A673 (cell line): ENCODE measurements at places on chromosomes 13 and 19. TPM values are rescaled to one million over a fixed set of nuclear protein-coding genes. Genes with fewer than 3 reads are reported as not detected.

The CEACAM19 gene
- 2.5 and 2.9 TPM in 2 replicates for total RNA-seq

The SPC24 gene
- total RNA-seq: 97.6 and 107 TPM in 2 replicates

The ALOX5AP gene
- total RNA-seq: not detected in 2 replicates

The CYP2A7 gene
- not detected in 2 replicates for total RNA-seq

- no peaks in the 10 kb centered on the region for H3K27me3 ChIP-seq
- H3K4me3 ChIP-seq: no peak within 1 kb of the TSS
- H3K36me3 ChIP-seq: no peaks in the 10 kb centered on the region
- no peaks in the 10 kb centered on the region for H3K4me1 ChIP-seq
- H3K27ac ChIP-seq: no peak within 1 kb of the TSS
Measured at GRCh38 chr19:18397242-18398202, at the start of gene LRRC25. LRRC25 (minus strand) TSS chr19:18397622; CDS start chr19:18396963, 659 bp downstream.

GRCh38 chr13:95209109-95209508 lies 92.1 kb downstream of the ABCC4 start:
- H3K27me3 ChIP-seq: no peaks in the 10 kb centered on the region
- no peak for DNase-seq
- no peaks in the 10 kb centered on the region for H3K4me1 ChIP-seq
- H3K36me3 ChIP-seq: peaks cover 4% of the 10 kb centered on the region
- no peak overlapping the region for H3K4me3 ChIP-seq

GRCh38 chr13:74979703-74980102 lies 502.3 kb downstream of the TBC1D4 start:
- peak; percentile 1 for DNase-seq
- no peaks in the 10 kb centered on the region for H3K36me3 ChIP-seq
- H3K27me3 ChIP-seq: no peaks in the 10 kb centered on the region
- H3K27ac ChIP-seq: no peak overlapping the region

- no peak overlapping the region for H3K4me3 ChIP-seq
- H3K27me3 ChIP-seq: no peaks in the 10 kb centered on the region
- H3K27ac ChIP-seq: no peak overlapping the region
- DNase-seq: no peak
- H3K36me3 ChIP-seq: no peaks in the 10 kb centered on the region
Measured at GRCh38 chr19:37986048-37986750, 79.2 kb downstream of the SIPA1L3 start.

The KLK14 gene
- 1.0 and 1.2 TPM in 2 replicates for total RNA-seq

The ZNF528 gene
- 2.4 and 4.3 TPM in 2 replicates for total RNA-seq

GRCh38 chr19:4952945-4953344 lies 16.0 kb upstream of the KDM4B start:
- peaks cover 85% of the 10 kb centered on the region for H3K36me3 ChIP-seq
- no peak for DNase-seq
- H3K27ac ChIP-seq: no peak overlapping the region
- no peaks in the 10 kb centered on the region for H3K27me3 ChIP-seq
- H3K4me1 ChIP-seq: no peaks in the 10 kb centered on the region
- H3K4me3 ChIP-seq: no peak overlapping the region

- no peaks in the 10 kb centered on the region for H3K27me3 ChIP-seq
- H3K4me3 ChIP-seq: no peak overlapping the region
- H3K4me1 ChIP-seq: no peaks in the 10 kb centered on the region
- H3K27ac ChIP-seq: no peak overlapping the region
- no peaks in the 10 kb centered on the region for H3K36me3 ChIP-seq
Measured at GRCh38 chr19:35049456-35049855, 7.9 kb downstream of the HPN start.

DNA sequence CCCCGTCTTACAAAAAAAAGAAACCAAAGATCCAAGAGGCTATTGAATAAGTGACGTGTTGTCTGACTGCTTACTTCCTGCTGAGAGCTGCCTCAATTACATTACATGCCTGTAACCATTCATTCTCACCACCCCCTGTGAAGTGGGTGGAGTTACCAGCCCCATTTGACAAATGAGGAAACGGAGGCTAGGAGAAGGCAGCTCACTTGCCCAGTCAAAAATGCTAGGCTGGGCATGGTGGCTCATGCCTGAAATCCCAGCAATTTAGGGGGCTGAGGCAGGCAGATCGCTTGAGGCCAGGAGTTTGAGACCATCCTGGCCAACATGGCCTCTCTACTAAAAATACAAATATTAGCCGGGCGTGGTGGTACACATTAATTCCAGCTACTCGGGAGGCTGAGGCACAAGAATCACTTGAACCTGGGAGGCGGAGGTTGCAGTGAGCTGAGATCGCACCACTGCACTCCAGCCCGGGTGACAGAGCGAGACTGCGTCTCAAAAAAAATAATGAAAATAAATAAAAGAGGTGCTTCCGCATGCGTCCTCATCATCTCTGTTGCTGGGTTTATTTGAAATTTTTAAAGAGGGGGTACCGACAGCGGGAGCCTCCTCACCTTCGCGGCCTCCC lies 499 bp downstream of the LSM7 start:
- H3K4me1 ChIP-seq: peaks cover 29% of the 10 kb centered on the region
- peaks cover 5% of the 10 kb centered on the region for H3K36me3 ChIP-seq

- peak overlapping the region; percentile 97 for H3K27ac ChIP-seq
- H3K4me1 ChIP-seq: peaks cover 36% of the 10 kb centered on the region
- H3K27me3 ChIP-seq: no peaks in the 10 kb centered on the region
- H3K4me3 ChIP-seq: peak overlapping the region; percentile 90
Measured at GRCh38 chr19:54201172-54201701, 579 bp downstream of the RPS9 start.

The OR10H1 gene
- not detected in 2 replicates for total RNA-seq

The TMEM259 gene
- total RNA-seq: 151 and 170 TPM in 2 replicates

The SPRED3 gene
- total RNA-seq: 6.2 and 6.8 TPM in 2 replicates

GRCh38 chr19:39845584-39845932 lies 621 bp downstream of the FBL start:
- no peaks in the 10 kb centered on the region for H3K36me3 ChIP-seq
- H3K27me3 ChIP-seq: no peaks in the 10 kb centered on the region
- H3K27ac ChIP-seq: peak overlapping the region; percentile 95
